ENCODE measurements at places on chromosomes 4 and X.

GRCh38 chrX:66635360-66635759, 3.5 kb downstream of the EDA2R start:
- no peak for DNase-seq

DNA sequence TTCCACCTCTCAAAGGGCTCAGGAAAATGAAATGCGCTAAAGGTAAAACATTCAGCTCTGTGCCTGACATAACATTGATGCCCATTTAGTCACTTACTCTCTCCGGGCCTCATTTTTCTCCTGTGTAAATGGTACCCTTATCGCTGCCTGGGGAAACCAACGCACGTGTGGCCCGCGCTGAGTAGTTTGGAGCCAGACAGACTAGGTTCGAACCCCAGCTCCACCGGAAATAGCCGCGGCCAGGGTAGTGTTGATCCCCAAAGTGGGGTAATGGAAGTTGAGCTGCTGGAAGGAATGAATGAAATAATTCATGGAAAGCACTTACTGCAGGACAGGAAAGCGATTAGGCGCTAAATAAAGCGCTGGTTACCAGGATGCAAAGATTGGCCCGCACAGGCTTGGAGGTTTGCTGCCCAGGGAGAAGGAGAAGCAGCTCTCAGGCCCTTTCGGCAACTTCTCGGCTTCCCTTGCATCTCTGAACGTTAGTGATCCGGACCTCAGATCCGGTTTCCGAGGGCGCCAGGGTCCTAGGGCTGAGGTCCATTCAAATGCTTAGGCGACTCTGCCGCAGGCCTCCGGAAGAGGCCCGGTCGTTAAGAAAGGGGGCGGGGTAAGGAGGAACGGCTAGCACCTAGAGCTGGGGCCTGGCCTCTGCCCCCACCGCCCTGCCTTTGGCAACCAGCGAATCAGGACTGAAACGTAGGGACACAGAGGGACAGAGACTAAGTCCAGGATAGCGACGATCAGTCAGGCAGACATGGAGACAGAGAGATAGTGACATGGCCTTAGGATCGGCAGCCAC, 13.3 kb downstream of the NKX3-2 start:
- DNase-seq = no peak

GRCh38 chr4:121658125-121658524, 38.7 kb downstream of the ANXA5 start:
- DNase-seq = no peak

- DNase-seq = no peak
Measured at GRCh38 chr4:8412288-8412687, 28.2 kb downstream of the ACOX3 start.

All from NCI-H1105 treated with DMSO at 0.1 percent for 48 hours (cell line).